ENCODE measurements at places on chromosomes 12 and 14.

DNA sequence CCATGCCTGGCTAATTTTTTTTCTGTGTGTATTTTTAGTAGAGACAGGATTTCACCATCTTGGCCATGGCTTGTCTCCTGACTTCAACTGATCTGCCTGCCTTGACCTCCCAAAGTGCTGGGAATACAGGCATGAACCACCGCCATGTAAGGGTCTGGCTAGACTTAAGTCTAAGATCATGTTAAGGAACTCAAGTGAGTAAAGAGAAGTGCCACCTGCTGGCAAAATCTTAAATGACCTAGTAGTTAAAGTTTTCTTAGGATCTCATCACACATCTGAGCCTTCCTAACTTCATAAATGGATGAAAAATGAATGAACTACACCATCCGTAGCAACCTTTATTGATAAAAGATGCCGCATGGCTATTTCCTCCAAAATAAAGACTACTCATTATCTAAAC is 1.7 kb upstream of the C12orf56 start:
- DNase-seq: peak; percentile 52

DNA sequence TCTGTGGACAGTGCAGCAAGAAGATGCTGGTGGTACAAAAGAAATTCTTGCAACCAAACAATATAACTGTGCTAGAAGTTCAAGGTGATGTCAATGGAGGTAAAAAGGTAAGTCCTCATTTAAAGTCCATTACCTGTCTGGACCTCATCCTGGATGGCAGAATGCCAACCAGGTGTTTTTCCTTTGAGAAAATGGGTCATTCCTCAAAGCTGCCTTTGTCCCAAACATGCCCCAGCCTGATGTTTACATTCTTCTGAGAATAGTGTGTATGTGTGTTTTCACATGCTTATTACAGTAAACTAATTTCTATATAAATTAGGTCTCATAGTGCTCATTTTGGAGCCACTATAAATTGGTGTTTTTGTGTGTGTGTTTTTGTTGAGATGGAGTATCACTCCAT is 24.9 kb downstream of the ACTR6 start:
- no peak for DNase-seq

DNA sequence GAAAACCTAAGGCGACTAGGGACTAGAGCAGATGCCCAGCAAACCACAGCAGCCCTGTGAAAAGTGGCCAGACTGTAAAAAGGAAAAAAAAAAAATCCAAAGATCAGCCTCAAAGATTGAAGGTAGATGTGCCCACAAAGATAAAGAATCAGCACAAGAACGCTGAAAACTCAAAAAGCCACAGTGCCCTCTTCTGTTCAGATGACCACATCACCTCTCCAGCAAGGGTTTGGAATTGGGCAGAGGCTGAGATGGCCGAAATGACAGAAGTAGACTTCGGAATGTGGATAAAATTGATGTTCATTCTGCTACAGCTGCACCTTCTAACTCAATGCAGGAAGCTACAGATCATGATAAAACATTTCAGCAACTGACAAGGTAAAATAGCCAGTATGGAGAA is 154.4 kb downstream of the GPHN start:
- peak; percentile 14 for DNase-seq

- no peak for DNase-seq
Measured at GRCh38 chr12:65274602-65275272, 3.7 kb upstream of the MSRB3 start.

- DNase-seq: no peak
Measured at GRCh38 chr14:49114161-49114893, 471.9 kb downstream of the RPS29 start.

GRCh38 chr12:47114481-47114892 is 34.7 kb upstream of the AMIGO2 start:
- DNase-seq: no peak

DNA sequence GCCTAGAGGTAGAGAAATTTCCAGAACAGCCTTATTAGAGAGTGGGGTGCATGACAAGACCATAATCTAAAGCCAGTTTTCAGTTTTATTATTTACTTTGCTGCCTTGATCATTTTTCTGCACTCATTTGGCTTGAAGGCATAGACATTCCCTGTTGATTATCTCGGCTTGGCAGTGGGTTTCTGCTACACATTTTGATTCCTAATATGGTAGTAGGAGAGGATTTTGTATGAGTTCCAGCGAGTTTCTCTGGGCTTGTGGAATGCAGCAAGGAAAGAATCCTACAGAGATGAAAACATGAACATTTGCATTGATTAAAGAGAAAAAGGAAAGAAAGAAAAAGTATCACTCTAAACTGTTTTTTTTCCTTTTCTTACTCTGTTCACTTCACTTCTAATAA is 281.2 kb downstream of the PAWR start:
- peak; percentile 17 for DNase-seq

GRCh38 chr12:31263661-31264060 is 62.3 kb downstream of the SINHCAF start:
- DNase-seq: no peak

DNA sequence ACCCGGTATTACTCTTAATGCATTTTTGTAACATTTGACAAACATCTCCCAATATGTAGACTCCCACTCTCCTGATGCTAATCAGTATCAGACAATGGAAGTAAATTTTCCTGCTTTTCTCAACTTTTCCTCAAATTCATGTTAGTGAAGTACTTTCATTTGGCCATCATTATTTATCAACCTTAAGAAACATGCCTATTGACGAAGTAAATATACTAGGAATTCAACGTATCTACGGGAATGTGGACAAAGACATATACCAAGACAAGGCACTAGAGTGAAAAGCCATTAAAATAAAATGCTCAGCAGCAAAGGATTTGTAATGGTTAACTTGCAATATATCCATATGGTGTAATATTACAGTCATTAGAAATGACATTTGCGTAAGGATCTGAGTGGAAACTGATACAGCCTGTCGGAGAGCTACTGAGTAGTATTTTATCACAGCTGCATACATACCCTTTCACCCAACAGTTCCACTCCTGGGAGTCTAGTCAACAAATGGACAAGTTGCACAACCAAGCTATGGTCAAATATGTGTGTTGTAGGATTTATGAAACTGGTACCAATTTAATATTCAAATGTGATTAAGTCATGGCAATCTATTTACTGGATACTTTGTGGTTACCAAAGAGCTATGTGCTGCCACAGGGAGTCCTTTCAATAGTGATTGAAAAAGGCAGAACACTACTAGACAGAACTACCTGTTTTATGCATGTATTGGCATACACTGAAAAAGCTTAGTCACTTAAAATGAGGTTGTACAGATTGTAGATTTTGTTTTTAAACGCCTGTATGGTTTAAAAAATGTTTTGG is 26.5 kb downstream of the NUDT4 start:
- DNase-seq: no peak

- no peak for DNase-seq
Measured at GRCh38 chr12:9406564-9407424, 198.6 kb upstream of the PZP start.

GRCh38 chr12:120141336-120141735 is 24.8 kb upstream of the RAB35 start:
- DNase-seq: no peak

DNA sequence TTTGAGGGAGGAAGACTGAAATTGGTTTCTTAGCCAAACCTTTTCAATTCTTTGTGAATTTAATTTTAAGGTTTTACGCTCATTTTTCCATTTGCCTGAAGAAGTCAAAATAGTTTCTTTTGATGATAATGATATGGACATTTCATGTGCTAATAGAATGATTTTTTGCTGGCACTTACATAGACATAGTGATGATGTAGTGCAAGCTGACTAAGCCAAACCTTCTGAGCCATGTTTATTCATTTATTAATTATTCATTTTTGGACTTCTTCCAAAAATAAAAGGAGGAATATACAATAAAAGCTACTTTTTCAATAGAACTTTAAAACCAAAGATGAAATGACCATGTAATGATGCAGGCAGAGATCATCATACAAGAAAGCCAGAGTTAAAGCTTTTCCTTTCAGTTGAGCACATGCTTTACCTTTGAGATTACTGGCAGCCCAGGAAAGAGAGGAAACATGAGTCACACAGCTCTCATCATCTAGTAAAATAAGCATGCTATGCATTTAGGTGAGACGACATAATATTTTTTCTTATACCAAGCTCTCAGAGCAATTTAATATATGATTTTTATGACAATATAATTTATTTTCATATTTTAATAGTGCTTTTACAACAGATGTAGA is 24.8 kb downstream of the KCNA1 start:
- peak; percentile 36 for DNase-seq

DNA sequence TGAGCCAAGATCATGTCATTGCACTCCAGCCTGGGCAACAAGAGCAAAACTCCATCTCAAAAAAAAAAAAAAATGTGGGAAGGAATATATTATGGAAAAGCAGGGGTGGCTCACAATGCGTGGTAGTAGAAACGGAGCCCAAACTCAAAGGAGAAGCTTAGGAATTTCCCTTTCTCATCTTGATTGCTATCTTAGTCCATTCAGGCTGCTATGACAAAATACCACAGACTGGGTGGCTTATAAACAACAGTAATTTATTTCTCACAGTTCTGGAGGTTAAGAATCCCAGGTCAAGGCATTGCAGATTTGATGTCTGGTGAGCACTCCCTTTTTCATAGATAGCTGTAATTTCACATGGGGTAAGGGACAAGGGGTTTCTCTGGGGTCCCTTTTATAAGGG is 153.8 kb upstream of the KRR1 start:
- no peak for DNase-seq

GRCh38 chr12:51242120-51242519 is 3.5 kb downstream of the DAZAP2 start:
- DNase-seq: no peak

DNA sequence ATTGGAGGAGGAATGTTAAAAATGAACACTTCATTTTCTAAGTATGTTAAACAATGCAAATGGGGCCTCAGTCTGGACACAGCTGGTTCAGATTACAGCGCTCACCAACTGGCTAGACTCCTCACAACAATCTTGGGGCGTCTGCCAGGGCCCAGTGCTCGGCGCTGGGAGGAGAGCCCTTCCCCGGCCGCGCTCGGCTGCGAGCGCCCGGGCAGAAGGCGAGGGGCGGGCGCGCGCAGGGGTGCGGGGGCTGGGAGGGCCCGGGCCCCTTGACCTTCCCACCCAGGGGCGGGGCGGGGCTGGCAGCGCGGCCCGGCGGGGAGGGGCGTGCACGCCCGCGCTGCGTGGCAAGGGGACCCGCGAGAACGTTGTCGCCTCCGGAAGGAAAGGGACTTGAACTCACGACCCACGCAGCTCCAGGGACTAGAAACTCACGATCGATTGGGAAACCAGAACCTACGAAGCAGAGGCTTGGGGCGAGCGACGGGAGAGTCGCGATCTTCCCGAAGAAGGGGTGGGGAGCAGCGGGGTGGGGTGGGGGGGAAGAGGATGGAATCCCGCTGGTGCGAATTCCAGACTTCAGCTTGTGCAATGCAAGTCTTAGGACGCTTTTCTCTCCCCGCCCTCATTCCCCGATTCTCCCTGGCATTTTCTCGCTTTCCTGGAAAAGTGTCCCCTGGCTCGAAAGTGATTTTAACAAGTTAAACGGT is at the start of gene FBLN5:
FBLN5 (minus strand) TSS at position 220 of the 710 bp plus-strand sequence. CDS start 465 bp downstream, outside the sequence.
- DNase-seq: peak; percentile 25

GRCh38 chr12:11015775-11016430 is 6.5 kb downstream of the TAS2R19 start:
- no peak for DNase-seq

DNA sequence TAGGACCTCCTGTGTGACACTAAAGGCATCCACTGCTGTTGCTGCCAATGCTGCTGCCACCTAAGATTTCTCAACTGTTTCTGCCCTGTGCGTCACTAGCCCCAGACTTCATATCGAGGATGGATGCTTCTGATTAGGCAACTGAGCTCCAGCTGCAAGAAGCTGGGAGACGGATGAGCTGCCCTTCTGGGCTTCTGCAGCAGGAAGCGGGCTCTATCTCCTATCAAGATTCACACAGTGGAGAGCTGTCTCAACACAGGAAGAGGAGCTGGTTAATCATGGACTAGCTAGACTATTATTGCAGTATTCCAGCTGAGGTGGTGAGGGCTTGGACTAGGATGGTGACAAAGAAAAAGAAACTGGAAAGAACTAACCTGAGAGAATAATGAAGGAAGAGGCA is 59.2 kb upstream of the PELI2 start:
- peak; percentile 80 for DNase-seq

- peak; percentile 60 for DNase-seq
Measured at GRCh38 chr12:97313471-97314190, 149.0 kb upstream of the RMST start.

GRCh38 chr14:30191639-30192279 is 264.1 kb upstream of the PRKD1 start:
- DNase-seq: no peak

- peak; percentile 39 for DNase-seq
Measured at GRCh38 chr12:59396519-59396918, 199.3 kb upstream of the SLC16A7 start.

DNA sequence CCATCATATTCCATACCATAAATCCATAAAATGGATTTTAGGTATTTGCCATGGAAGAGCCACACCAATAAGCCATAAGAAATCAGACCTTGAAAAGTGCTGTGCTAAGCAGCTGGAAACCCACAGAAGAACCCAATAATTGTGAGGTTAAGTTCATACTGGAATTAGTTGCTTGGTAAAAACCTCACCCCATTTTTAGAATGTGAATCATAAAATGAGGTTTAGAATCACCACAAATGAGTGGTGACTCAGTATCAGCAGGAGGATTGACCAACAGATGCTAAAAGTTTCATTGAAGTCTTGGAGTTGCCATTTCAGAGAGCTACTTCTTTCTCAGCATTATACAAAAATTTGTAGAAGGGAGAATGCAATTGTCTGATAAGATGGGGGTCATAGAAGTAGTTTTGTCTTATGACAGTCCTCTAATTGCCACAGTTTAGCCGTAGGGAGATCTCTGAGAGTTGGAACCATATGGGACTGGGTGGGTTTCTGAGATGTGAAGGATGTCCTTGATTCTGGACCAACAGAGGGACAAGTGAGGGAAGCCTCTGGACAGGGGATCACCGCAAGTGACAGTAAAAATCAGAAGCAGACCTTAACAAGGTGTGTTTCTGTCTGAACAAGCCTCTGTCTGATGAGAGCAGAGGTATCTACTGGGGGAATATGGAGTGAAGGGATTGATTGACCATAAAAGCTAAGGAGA is 1.4 kb upstream of the STON2 start:
- DNase-seq: peak; percentile 95

GRCh38 chr14:102046337-102047278 is 40.2 kb downstream of the HSP90AA1 start:
- peak; percentile 60 for DNase-seq

DNA sequence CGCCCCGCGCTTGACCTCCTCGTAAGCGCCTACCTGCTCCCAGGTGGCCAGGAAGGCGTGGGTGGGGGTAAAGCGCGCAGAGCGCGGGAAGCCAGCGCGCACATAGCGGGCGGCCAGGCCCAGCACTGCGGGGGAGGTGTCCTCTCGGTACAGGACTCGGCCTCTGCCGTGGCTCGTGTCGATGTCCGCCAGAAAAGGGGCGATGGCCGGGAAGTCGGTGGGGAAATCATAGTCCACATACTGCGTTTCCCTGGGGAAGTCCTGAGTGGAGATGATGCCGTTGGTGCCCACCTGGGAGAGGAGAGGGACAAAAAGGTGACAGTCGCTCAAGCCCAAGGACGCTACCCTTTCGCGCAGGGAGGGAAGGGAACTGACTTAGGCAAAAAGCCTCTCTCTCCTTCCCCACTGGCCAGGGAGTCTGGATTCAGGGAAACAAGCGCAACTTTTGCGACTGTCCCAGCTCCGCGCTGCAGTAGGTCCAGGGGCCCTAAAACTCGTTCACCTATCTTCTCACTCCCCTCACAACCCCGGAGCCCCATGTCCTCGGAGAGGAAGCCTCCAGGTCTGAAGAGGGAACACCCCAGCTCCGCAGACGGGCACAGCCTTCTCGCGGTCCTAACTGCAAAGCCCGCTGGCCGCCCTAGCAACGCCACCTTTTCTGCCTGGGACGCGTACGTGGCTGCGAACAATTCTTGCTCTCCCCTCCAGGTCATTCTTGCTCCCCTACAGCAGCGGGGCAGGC is 815 bp downstream of the NID2 start:
- peak; percentile 28 for DNase-seq
